GM12864 (cell line): ENCODE measurements at places on chromosomes 3 and 15.

DNA sequence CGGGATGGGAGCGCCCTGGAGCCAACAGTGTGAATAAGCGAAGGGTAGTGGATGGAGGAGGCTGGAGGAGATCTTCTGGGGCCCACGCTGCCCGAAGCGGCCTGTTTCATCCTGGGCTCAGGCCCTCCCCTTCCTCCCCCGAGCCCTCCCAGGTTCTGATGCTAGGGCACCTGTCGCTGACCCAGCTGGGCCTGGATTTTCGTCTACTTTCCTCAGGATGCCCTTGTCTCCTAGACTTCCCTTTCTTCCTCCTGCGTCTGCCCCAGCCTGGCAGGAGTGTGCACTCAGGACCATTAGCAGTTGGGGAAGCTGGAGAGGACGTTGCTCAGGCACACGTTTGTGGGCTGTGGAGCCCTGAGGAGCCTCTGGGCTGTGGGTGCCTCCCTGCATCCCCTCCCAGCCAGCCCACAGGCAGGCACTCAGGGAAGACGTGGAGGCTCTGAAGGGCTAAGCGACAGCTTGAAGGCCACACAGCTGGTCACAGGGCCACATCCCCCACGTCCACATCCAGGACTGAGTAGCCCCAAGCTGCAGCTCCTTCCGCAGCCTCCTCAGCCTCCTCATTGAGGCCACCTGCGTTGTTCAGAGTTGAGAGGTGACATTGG is 23.9 kb upstream of the PIGZ start:
- DNase-seq, result no peak

GRCh38 chr15:58933281-58934113 is at the start of gene SLTM:
TSS of gene SLTM (minus strand) at chr15:58933679. CDS start at chr15:58933565, 114 bp downstream.
- DNase-seq, result peak; percentile 82

- no peak for DNase-seq
Observed at GRCh38 chr3:140636406-140637138, 41.3 kb upstream of the TRIM42 start.

DNA sequence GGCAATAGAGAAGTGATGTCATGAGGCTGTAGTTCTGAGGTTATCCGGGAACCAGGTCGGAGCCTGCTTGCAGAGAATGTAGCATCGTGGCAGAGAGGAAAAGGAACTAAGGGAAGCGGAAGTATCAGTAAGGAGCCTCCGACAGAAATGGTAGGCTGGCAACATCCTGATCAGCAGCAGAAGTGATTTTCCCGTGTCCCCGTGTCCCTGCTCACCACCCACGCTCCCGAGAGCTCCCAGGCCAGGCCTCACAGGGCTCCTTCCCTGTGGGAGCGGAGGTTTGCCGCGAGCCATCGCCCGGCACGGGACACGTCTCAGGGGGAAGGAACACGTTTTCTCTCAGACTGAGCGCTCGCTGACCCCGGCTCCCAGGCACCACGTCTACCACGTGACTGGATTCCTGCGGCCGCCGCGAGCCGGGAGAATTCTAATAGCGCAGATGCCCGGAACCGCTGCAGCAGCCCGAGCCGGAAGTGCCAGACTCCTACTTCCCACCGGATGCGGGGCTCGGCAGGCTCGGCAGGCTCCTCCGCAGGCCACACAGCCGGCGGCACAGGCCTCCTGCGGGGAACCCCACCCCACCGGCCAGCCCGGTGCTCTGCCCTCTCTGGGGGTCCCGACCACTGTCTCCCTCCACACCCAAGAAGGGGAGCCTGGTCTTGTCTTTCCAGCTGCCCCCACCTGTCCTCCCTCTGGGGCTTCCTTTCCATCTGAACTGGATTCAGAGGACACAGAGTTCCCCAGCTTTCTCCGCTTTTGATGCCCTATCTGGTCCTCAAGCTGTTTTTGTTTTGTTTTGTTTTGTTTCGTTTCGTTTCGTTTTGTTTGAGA is 99.3 kb downstream of the BDH1 start:
- no peak for DNase-seq

DNA sequence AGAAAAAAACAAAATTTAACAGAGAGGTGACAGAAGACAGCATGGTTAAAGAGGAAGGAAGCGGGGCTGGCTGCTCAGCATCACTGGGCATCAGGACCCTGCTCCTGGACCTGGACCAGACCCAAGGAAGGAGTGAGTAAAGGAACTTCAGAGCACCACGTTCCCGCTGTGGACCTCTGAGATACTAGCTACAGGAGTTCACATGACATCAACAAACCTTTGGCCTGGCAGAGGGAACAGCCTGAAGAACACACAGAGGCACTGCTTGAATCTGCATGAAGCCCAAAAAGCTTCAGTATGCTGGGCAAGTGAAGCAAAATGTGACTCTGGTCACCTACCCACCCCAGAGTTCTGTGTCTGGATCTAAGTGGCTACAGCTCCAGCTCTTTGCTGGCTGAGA is 38.1 kb downstream of the SLC2A2 start:
- no peak for DNase-seq

DNA sequence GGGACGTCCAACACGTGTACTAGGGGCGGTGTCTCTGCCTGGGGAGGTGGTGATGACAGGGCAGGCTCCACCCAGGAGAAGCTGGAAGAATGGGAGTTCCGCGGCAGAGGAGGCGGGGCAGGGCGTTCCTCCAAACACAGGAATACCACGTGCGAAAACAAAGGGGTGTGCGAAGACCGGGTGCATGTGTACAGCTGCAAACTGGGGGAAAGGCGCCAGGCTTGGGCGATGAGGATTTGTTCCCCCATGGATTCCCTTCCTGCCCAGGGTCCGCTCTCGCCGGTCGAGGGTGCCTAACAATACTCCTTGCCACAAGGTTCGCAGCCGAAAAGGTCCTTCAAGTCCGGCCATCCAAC is 500 bp upstream of the ZSCAN2 start:
- no peak for DNase-seq

DNA sequence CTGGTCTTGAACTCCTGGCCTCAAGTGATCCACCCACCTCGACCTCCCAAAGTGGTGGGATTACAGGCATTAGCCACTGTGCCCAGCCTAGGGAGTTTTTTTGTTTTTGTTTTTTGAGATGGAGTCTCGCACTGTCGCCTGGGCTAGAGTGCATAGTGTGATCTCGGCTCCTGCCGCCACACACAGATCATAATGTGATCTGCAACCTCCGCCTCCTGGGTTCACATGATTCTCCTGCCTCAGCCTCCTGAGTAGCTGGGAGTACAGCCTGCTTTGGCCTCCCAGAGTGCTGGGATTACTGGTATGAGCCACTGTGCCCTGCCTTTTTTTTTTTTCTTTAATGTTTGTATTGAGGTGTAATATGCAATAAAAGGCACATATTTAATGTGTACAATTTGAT is 78.2 kb downstream of the SMAD3 start:
- DNase-seq, result no peak

GRCh38 chr3:32780071-32780734 is 37.6 kb upstream of the TRIM71 start:
- DNase-seq, result no peak

DNA sequence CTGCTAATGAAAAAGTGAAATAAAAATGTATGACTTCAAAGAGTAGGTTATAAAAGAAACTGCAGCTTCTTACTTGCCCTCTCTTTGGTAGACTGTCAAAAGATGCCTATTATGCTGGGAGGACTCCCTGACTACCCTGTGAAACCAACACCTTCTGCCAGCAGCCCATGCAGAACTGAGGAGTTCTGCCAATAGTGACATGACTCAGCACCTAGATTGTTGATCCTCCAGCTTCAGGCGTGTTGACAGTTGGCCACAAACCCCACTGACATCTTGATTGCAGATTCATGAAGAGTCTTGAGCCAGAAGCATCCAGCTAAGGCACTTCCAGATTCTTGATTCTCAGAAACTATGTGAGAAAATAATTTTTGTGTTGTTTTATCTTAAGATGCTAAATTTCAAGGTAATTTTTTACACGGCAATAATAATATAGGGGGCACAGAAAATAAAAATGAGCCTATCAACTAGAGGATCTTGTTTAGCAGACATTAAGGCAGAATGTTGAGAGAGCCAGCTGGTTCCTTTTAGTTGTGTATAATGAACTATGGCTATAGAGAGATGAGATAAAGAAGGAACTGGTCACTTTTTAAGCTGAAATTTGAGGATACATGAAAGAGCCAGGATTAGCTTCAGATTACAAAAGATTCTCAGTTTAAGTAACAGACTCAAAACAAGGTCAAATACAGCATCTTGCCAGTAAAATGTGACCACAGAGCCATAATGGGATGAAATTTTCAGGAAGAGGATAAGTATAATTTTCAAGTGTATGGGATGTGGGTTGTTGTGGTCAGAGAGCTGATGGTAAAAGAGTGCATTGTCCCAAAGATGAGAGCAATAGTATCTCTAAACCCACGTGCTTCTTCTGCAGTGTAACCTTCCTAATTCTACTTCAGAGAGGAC is 588.7 kb upstream of the CBLB start:
- DNase-seq, result peak; percentile 51
